Naive thymus-derived CD4-positive, alpha-beta T cell (primary cell): ENCODE measurements at places on chromosomes 5 and 9. TPM values are rescaled to one million over a fixed set of nuclear protein-coding genes. Genes with fewer than 3 reads are reported as not detected.

SLC24A2 gene
- polyA plus RNA-seq: not detected

PLCXD3 gene
- polyA plus RNA-seq: not detected

IFNW1 gene
- not detected for polyA plus RNA-seq

MARCOL gene
- polyA plus RNA-seq: not detected

SHISAL2B gene
- not detected for polyA plus RNA-seq

RPS23 gene
- polyA plus RNA-seq: 4,971 TPM

LCN1 gene
- polyA plus RNA-seq: not detected

GRCh38 chr5:147055089-147055826 is 176.7 kb upstream of the PPP2R2B start:
- DNase-seq: no peak

- no peak for DNase-seq
Observed at GRCh38 chr5:79464695-79465332, 49.1 kb downstream of the HOMER1 start.

- DNase-seq: peak; percentile 32
Observed at GRCh38 chr5:81749192-81749560, 1.7 kb downstream of the SSBP2 start.

GRCh38 chr9:77594963-77595362 is 53.2 kb downstream of the GNA14 start:
- DNase-seq: no peak

- no peak for DNase-seq
Observed at GRCh38 chr5:1349246-1349645, 4.3 kb upstream of the CLPTM1L start.

DNA sequence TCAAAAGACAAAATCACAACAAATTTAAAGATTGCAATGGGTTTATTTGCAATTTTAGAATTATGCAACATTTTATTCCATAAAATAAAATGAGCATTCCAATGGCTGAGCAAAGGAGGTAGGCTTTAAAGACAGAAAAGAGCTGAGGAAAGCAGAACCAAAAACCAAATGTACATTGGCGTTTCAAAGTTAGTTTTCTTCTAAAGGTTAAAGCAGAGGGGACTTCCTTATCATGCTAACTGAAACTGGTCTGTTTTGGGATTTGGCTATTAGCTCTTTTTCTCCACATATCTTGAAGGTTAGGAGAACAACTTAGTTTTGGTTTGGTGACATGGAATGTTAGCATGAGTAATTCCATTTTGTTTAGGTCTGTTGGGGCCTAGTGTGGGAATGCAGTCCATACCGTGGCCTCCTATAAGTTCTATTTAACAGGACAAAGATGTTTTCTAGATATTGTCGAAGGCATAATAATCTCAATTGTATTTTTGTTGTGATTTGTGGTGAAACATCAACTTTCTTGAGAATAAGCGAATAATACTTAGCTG is 20.3 kb downstream of the DCP2 start:
- no peak for DNase-seq

DNA sequence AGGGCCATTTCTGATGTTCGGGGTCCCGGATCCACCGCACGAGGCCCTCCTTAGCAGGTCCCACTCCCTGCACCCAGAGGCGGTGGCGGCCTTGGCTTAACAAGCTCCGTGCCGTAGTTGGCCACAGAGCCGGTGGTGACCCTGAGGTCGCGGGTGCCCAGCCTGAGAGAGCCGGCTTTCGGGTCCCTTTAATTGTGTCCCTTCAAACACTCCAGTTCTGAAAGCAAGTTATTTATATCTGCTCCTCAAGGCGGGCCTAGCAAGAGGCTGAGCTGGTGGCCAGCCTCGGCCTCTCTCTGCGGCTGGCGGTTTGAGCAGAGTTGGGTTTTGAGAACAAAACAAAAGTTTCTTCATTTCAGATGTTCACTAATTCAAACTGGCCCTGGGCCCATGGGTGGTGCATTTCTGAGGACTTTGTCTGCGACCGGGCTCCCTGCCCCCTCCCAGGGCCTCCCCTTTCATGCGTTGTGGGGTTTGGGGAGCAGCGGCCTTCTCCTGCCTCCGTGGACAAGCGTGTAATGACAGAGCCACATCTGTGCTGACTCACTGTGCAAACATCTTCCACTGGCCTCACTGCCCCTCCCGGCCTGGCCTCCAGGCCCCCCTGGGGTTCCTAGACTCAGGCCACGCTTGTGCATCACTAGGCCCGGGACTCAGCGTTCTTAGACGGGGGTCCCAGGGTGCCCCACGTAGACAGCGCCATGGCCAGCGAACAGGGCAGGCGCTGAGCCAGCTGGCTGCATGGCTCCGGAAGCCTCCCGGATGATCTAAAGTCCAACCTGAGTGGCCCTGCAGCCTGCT is 49.4 kb upstream of the COL5A1 start:
- no peak for DNase-seq

DNA sequence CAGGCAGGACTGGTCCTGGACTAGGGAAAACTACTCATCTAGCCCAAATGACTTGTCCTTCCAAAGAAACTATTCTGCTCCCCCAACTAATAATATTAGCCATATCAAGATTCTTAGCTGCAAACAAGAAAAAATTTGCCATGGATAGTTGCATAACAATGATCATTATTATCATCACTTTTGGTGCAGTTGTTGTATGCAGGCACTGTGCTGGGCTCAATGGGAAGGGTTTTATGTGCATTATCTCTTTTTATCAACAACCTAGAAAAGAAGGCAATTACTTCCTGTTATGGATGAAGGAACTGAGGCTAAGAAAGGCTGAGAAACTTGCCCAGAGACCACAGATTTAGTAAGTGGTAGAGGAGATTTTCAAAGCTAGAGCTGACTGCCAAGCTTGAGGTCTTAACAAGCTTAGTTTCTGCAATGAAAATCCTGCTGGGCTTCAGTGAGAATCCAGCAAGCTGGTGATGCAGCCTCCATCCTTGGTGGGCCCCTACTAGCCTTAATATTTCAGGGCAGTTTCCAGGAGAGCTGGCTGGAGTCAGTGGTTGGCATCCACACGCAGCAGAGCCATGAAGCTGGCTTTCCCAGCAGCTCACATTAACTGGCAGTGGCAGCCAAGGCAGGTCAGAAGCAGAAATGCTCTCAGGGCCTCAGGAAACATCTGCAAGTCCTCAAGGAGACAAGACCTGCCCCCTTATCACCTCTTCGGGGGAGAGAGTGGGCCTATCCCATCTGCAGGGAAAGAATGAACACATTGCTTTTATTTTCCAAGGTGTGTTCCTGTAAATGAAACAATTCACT is 20.5 kb upstream of the MEGF9 start:
- DNase-seq: no peak

- no peak for DNase-seq
Observed at GRCh38 chr9:121985792-121986494, 107.2 kb downstream of the TTLL11 start.

DNA sequence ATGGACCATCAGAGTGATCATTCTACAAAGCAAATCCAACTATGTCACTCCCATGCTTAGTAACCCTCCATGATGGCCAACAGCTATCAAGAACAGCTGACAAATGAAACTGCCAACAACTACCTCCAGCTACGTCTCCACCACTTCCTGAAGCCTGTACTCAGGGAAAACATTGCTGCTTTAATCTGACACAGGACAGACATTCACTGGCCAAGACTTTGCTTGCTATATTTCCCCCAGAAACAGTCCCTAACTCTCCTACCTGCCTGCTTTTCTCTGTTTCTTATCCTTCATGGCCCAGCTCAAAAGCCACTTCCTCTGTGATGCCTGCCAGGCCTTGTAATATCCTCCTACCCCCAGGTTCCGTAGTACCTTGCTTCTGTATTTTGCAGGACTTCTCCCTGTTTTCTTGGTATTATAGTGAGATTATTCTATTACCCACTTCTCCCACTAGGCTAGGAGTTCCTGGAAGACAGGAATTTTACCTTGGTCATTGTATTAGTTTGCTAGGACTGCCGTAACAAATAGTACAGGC is 14.7 kb upstream of the RAB14 start:
- no peak for DNase-seq

DNA sequence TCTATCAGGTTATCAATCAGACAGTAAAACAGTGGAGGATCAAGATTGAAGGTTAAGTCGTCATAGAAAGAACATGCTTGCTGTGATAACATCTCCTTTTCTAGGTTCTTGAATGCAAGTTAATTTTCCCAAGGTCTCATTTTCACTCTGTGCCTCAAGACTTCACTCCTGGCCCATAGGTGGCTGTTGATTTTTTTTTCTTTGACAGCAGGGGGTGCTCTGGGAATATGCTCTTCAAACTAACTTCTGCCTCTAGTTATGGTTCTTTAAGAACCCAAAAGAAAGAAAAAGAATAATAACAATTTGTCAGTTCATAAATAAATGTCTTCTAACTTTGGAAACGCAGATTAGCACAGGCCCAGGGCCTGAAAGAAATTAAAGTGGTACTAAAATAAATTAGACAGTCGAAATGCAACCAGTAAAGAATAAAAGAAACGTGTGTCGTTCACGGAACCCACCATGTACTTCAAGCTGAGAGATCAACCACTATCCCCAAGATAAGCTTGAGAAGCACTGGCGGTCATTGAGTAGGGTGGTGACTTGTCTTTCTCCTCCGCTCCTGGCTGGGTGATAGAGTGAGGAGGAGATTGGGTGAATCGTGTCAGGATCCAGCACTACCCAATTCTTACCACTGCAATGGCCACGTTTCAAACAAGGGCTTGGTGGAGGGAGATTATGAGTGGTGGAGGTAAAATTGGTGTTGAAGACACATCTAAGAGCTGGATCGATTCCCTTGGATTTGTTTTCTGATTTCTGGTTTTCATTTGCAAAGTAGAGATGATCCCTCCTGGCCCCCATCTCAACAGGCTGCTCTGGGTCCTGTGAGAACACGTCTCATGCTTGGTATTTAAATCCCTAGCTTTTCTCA is 93.4 kb upstream of the IRX4 start:
- DNase-seq: no peak
